ENCODE measurements at places on chromosomes 1 and 21.

DNA sequence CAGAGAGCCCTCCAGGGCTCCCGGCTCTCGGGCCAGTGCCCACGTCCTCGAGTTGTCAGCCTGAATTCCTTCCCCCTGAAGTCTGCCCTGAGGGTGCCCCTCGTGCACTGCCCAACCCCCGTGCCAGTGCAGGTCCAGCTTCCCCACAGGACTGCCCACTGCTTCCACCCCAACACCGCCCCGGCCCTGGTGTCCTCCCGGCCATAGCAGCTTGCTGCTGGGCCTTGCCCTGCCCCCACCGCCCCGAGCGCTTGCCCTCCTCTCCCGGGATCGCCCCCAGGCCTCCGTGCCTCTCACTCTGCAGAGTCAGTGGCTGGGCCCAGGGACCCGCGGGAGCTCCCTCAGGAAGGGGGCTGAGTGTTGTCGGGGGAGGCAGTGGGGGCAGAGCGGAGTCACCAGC is 24.1 kb upstream of the ARHGEF16 start:
- DNase-seq = no peak

GRCh38 chr21:15617964-15618363 is 111.8 kb upstream of the USP25 start:
- DNase-seq = no peak

- DNase-seq = no peak
These were observed 105.6 kb downstream of the NR5A2 start for GRCh38 chr1:200133123-200133522.

GRCh38 chr1:244852694-244853093 is 11.6 kb downstream of the HNRNPU start:
- no peak for DNase-seq

DNA sequence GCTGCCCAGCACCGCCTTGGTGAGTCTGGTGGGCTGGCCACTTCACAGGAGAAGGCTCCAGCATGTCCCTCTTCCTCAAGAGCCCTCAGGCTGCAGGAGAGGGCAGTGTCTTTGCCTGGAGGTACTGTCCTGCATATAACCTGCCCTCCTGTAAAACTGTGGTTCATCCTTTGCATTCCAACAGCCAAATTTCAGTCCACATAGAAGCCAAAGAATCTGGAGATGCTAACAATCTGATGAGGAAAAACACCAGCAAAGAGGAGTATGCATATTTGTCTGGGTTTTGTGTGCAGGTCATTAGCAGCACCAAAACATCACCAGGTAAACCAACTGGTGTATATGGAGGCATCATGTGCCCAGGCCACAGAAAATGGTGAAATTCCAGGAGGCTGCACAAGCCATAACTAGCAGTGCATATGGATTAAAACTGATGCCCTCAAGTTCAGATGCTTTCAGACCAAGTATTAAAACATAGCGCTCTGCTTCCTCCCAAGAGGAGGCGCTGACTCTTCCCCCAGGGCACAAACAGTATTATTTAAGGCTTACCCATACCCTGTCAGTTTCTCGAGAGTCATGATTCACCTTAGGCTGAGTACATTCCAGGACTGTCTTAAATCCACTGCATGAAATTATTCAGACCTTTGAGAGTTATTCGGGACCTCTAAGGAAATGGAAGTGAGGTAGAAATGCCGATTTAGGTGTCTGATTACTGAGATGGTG is 150.5 kb upstream of the COA6 start:
- DNase-seq = no peak

GRCh38 chr1:51240084-51240483 is 4.0 kb downstream of the RNF11 start:
- DNase-seq = no peak

DNA sequence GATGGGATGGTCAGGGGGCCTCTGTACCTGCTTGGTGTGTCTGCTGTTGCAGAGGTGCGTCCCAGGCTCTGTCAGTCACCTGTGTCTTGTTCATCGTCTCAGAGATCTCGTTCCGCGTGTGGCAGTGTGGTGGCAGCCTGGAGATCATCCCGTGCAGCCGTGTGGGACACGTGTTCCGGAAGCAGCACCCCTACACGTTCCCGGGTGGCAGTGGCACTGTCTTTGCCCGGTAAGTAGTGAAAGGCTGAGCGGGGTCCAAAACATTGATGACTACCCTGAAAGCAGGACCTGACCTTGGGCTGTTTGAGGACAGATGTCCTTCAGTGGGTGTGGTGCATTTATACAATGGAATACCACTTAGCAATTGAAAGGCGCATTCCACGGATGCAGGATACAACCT is 171.0 kb downstream of the PGBD5 start:
- DNase-seq = no peak

DNA sequence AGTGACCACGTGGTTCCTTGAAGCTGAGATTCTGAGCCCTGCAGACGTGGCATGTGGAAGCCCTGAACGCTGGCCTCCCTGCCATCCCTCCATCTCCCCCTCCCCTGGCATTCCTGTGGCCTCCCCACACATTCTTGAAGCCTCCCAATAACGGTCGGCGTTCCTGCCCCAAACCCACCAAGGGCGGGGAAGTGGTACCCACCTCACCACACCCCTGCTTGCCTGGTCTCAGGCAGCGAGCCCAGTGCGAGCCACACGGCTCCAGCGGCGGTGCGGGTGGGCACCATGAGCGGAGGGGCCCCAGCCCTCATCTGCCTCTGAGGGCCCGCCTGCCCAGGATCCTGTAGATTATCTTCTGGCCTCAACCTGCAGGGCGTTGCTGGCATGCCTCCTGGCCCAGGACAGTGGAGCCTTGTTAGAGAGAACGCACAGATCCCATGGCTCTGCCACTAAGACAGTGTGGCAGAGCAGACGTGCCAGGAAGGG is 20.6 kb upstream of the PRELP start:
- DNase-seq = no peak

- no peak for DNase-seq
These were observed 141.4 kb downstream of the SMYD3 start for GRCh38 chr1:246365708-246366107.

- no peak for DNase-seq
These were observed 131.4 kb upstream of the BCL9 start for GRCh38 chr1:147409886-147410285.

- no peak for DNase-seq
These were observed 12.3 kb downstream of the PCSK9 start for GRCh38 chr1:55051621-55052020.

- peak; percentile 58 for DNase-seq
These were observed 43.7 kb downstream of the KIF21B start for GRCh38 chr1:200979574-200980451.

DNA sequence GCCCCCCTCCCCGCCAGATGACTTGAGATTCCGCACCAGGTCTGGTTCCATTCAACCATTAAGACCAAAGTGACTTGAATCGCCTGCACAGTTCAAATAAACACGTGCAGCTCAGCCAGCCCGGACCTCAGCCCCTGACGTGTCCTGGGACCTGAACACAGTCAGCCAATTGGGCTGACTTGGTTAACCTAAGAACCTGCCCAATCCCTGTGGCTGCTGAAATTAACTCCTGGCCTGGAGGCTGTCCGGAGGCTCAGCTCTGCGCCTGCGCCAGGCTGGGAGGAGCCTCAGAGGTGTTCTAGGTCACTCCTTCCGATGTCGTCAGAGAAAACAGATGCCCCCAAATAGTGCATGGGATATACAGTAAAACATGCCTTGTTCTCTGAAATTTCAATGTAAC is 73.4 kb downstream of the SCCPDH start:
- DNase-seq = no peak

- peak; percentile 46 for DNase-seq
These were observed at the start of gene C1orf56 for GRCh38 chr1:151047591-151047924. C1orf56 (plus strand) TSS chr1:151047751; CDS start chr1:151047848, 97 bp downstream.

DNA sequence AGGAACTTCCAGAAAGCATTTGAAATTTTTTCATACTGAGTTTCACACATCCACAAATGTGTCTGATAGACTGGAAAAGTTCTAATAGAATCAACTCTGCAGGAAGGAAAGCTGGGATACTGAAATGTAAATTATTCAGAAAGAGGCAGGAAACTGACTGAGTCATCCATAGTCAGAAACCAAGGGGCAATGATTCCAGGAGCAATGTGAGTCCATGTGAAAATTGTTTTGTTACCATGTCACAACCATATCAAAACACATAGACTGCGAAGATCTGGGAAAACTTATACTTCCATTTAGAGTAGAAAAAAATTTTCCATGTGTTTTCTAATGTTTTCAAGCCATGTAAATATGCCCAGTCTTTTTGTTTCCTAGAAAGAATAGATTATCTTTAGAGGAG is 142.3 kb upstream of the TMPRSS15 start:
- no peak for DNase-seq

DNA sequence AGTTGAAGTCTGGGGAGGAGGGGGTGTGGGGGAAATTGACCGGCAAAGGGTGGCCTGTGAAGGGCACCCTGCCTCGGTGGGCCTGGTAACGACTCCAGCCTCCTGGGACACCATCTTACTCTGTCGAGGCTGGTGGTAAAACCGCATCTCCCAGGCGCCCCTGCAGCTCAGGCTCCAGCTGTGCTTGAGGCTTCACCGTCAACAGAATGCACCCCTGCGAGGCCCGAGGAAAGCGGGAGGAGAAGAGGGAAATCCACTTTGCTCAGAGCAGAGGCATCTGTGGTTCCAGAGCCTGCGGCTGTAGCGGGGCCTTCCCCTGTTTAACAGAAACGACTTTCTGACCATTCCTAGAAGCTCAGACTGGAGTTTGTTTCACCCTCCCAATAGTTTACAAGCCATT is 165.6 kb downstream of the NPHP4 start:
- DNase-seq = no peak

DNA sequence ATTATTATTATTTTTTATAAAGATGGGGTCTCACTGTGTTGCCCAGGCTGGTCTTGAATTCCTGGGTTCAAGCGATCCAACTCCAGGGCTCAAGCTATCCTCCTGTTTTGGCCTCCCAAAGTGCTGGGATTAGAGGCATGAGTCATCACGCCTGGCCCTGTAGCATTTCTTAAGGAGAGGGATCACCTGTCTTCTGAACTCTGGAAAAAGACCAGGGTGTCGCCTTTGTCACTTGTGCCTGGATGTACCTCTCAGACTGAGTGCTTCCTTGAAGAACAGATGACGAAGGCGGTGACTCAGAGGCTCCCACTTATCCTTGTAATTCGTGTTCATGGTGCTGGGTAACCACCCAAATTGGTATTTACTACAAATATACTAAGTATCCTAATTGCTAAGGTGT is 2.4 kb upstream of the CGN start:
- no peak for DNase-seq
